ENCODE measurements at places on chromosomes 5 and 9.

- no peak for DNase-seq
Measured at GRCh38 chr9:126534431-126535186, 79.1 kb upstream of the LMX1B start.

- no peak for DNase-seq
Measured at GRCh38 chr9:27671636-27672035, 98.4 kb upstream of the C9orf72 start.

DNA sequence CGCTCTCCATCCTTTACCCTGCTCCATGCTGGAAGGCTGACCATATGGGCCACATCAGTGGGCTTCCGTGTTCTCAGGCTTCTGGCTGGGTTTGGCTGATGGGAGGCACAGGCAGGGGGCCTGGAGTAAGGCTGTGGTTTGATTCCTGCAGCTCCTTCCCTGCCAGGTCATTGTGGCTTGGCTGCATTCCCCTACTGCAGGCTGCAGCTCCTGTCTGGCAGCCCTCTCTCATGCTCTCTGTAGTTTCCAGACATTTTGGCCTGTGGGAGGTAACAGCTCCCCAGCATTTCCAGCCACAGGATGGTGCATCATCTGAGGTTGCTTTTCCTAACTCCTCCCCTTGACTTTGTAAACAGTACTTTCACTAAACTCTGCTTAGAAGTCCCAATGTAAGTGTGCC, 102.0 kb upstream of the PTPN3 start:
- DNase-seq = no peak

GRCh38 chr9:118367383-118367782, 663.2 kb downstream of the TLR4 start:
- DNase-seq = no peak

- DNase-seq = peak; percentile 99
Measured at GRCh38 chr5:172770675-172771438, at the start of gene DUSP1. Gene DUSP1, minus strand, starts transcription at chr5:172771195. Its CDS starts 243 bp downstream, at chr5:172770952.

- no peak for DNase-seq
Measured at GRCh38 chr5:56088967-56089829, 94.4 kb upstream of the IL6ST start.

Measured in putamen (tissue), 1 donor.